ENCODE measurements at places on chromosomes 3 and 15. TPM values are rescaled to one million over a fixed set of nuclear protein-coding genes. Genes with fewer than 3 reads are reported as not detected.

- no peaks in the 10 kb centered on the region for H3K36me3 ChIP-seq
- DNase-seq = no peak
- no peaks in the 10 kb centered on the region for H3K4me1 ChIP-seq
- no peak overlapping the region for H3K4me3 ChIP-seq
- H3K27me3 ChIP-seq = no peaks in the 10 kb centered on the region
These were observed 477.9 kb upstream of the NECTIN3 start for GRCh38 chr3:110593749-110594148.

- no peak overlapping the region for H3K4me3 ChIP-seq
- peak; percentile 76 for DNase-seq
- no peaks in the 10 kb centered on the region for H3K4me1 ChIP-seq
These were observed 237.1 kb downstream of the RYR3 start for GRCh38 chr15:33547876-33548275.

- no peaks in the 10 kb centered on the region for H3K4me1 ChIP-seq
- no peak for DNase-seq
- no peak overlapping the region for H3K27ac ChIP-seq
- peaks cover 40% of the 10 kb centered on the region for H3K36me3 ChIP-seq
These were observed 23.1 kb downstream of the CXCR6 start for GRCh38 chr3:45966371-45966791.

GRCh38 chr3:131371688-131372066 is 9.9 kb upstream of the NUDT16 start:
- no peaks in the 10 kb centered on the region for H3K27me3 ChIP-seq
- no peaks in the 10 kb centered on the region for H3K36me3 ChIP-seq
- H3K27ac ChIP-seq = no peak overlapping the region
- no peaks in the 10 kb centered on the region for H3K4me1 ChIP-seq

GRCh38 chr15:70778258-70779076 is 15.1 kb upstream of the UACA start:
- DNase-seq = no peak
- H3K4me3 ChIP-seq = no peak overlapping the region
- H3K27ac ChIP-seq = no peak overlapping the region
- no peaks in the 10 kb centered on the region for H3K36me3 ChIP-seq
- H3K27me3 ChIP-seq = no peaks in the 10 kb centered on the region

GRCh38 chr3:40057786-40058185 is 248.4 kb downstream of the MYRIP start:
- H3K36me3 ChIP-seq = no peaks in the 10 kb centered on the region
- no peak overlapping the region for H3K27ac ChIP-seq
- no peaks in the 10 kb centered on the region for H3K4me1 ChIP-seq
- DNase-seq = no peak

DNA sequence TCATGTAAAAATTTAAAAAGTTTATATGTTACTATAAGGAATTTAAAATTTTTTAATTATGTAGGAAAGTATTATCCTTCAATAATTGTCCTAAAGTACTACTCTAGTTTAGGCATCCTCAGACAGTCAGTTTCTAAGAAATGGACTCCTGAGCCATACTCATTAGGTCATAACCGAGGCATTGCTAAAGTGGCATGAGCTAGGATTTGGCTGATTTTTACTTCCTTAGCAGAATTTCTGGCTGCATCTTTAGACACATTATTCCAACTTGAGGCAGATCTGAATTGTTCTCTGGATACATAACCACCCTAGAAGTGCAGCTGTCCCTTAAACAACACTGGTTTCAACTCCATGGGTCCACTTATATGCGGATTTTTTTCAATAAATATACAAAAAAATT is 38.3 kb downstream of the IFT57 start:
- no peaks in the 10 kb centered on the region for H3K36me3 ChIP-seq
- no peak for DNase-seq
- no peak overlapping the region for H3K4me3 ChIP-seq
- no peaks in the 10 kb centered on the region for H3K4me1 ChIP-seq
- H3K27ac ChIP-seq = no peak overlapping the region

- DNase-seq = no peak
- H3K27ac ChIP-seq = no peak overlapping the region
- no peaks in the 10 kb centered on the region for H3K4me1 ChIP-seq
- no peaks in the 10 kb centered on the region for H3K27me3 ChIP-seq
- H3K36me3 ChIP-seq = no peaks in the 10 kb centered on the region
These were observed 412.8 kb upstream of the WNT5A start for GRCh38 chr3:55899887-55900286.

DNA sequence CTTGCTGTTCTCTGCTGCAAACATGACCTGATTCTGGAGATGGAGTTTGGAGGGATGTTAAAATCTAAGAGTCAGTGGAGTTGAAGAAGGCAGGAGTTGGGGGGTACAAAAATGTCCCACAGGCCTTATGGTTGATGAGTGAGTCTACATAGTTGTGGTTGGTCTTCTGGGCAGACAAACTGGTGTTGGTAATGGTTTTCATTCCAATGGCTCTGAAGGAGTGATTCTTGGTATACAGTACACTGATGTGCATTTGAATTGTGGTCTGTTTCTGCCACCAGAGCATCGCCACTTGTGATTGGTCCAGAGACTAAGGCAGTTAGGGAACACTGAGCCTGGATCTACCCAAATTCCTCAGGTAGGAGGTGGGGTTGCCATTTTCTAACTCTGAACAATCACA is 514.1 kb upstream of the CFAP20DC start:
- H3K27ac ChIP-seq = no peak overlapping the region
- no peaks in the 10 kb centered on the region for H3K36me3 ChIP-seq
- DNase-seq = no peak
- no peak overlapping the region for H3K4me3 ChIP-seq

DNA sequence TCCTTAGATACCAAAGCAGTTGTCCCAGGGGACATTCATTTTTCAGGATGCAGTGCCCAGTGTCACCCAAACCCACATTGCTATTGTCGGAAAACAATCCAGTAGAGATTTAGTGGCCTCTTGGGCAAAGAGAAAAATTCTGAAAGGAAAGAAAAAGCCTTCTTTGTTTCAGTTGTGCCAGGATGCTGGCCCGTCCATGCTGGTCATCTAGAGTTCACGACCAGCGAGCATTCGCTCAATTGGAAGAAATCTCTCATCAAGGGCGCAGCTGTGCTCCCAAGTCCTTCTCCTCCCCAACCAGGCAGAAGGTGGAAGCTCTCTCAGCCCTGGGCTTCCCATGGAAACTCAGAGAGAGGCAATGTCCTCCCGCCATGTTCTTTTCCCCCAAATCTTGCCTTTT is 123.7 kb downstream of the MTHFS start:
- no peak overlapping the region for H3K4me3 ChIP-seq
- H3K27ac ChIP-seq = no peak overlapping the region
- no peak for DNase-seq

DNA sequence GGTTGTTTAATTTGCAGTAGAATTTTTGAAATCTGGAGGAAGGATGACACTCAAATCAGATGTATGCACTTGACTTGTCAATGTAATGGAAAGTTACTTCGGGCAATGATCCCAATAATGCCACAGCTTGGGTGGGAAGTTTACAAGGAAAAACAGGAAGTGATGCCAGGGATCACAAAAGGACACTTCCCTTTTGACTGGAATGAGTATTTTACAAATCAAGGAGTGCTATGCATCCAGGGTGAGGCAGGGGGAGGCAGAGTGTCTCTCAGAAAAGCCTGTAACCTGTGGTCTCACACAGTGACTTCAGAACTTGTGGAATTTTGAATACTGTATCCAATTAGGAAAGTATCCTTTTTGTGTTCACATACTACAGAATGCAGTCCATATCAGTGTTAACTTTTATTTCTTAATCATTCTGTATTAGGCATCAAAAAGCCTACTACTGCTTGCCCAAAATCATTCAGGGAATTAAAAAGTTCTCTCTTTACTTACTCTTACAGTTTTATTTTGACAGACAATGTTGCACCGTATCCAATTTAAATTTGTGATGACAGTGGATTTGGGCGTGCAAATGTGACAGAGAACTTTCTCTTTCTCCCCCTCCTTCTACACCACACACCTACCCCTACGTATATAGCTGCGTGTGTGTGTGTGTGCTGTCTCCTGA is 445.1 kb downstream of the MECOM start:
- H3K4me1 ChIP-seq = no peaks in the 10 kb centered on the region
- no peaks in the 10 kb centered on the region for H3K36me3 ChIP-seq
- no peak overlapping the region for H3K27ac ChIP-seq
- H3K4me3 ChIP-seq = no peak overlapping the region
- peak; percentile 58 for DNase-seq
- no peaks in the 10 kb centered on the region for H3K27me3 ChIP-seq

DNA sequence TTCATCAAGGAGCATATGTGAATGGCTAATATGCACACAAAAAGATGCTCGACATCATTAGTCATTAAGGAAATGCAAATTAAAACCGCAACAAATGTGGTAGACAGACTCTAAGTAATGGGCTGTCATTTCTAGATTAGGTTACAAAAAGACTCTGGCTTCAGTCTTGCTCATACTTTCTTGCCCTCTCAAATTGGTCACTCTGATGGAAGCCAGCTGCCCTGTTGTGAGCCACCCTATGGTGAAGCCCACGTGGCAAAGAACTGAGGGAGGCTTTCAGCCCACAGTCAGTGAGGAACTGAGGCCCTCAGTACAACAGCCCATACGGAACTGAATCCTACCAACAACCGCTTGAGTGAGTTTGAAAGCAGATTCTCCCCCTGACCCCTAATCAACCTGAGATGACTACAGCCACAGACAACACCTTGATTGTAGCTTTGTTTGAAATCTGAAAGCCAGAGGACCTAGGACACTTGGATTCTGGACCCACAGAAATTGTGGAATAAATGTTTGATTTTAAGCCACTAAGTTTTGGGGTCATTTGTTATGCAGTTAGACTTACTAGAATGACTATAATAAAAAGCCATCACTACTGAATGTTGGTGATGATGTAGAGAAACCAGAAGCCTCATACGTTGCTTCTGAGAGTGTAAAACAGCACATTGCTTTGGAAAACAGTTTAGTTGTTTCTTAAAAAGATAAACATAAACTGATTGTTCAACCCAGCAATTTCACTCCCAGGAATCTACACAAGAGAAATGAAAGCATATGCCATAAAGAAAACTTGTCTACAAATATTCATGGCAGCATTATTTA is 45.7 kb downstream of the EHHADH start:
- H3K27me3 ChIP-seq = no peaks in the 10 kb centered on the region
- peaks cover 2% of the 10 kb centered on the region for H3K36me3 ChIP-seq
- H3K4me3 ChIP-seq = no peak overlapping the region
- H3K4me1 ChIP-seq = no peaks in the 10 kb centered on the region
- no peak for DNase-seq

- peak; percentile 42 for DNase-seq
- no peaks in the 10 kb centered on the region for H3K36me3 ChIP-seq
- H3K27ac ChIP-seq = no peak overlapping the region
- no peaks in the 10 kb centered on the region for H3K4me1 ChIP-seq
These were observed 243.9 kb downstream of the TBL1XR1 start for GRCh38 chr3:176953106-176954060.

GRCh38 chr15:68582864-68583263 is 4.1 kb downstream of the CORO2B start:
- no peaks in the 10 kb centered on the region for H3K27me3 ChIP-seq
- H3K36me3 ChIP-seq = no peaks in the 10 kb centered on the region
- no peak overlapping the region for H3K4me3 ChIP-seq
- H3K4me1 ChIP-seq = no peaks in the 10 kb centered on the region
- no peak overlapping the region for H3K27ac ChIP-seq
- DNase-seq = no peak

SMCO1 gene
- total RNA-seq = not detected

SKIC8 gene
- total RNA-seq = 48.5 TPM

XCR1 gene
- total RNA-seq = 1.4 TPM

COL6A6 gene
- 0.25 TPM for total RNA-seq

ZNF660 gene
- 5.3 TPM for total RNA-seq

DCBLD2 gene
- total RNA-seq = 39.3 TPM

GOLGA8H gene
- 0.88 TPM for total RNA-seq

PPP1R14D gene
- total RNA-seq = not detected

KIF7 gene
- 4.2 TPM for total RNA-seq

APOD gene
- total RNA-seq = 24.4 TPM
